ENCODE measurements at places on chromosomes 12 and 14.

DNA sequence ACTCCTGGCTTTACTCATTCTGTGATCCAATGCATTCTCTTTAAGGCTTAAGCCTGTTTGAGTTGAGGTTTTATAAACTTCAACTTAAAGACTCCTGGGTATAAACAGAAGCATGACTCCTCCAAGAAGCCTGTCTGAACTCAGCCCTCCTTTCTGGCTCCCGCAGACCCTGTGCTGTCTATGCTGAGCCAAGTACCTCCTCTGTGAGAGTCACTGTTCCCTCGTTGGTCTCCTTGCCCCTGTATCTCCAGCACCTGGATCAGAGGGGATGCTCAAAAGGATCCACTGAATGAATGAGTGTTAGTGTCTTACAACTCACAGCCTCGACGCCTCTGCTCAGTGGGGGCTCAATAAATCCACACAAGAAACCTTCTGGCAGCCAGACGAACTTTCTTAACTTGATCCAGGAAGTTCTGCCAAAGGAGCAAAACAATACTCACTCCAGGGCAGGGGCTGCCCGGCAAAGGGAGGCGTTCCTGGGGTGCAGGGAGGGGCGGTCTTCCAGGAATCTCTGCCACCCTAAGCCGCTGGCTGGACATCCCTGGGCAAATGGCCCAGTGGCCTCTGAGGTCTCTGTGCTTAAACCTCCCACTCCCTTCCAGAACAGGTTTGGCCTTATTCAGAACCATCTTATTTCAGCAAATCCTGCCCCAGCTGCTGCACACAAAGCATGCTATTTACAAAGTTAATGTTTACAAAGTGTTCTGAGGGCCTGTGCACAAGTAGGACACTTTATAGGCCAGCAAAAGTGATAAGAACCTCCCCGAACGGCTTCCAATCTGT lies 32.9 kb downstream of the MAP1LC3B2 start:
- peak; percentile 55 for DNase-seq

- no peak for DNase-seq
Observed at GRCh38 chr12:31832740-31833729, 104.2 kb upstream of the AMN1 start.

DNA sequence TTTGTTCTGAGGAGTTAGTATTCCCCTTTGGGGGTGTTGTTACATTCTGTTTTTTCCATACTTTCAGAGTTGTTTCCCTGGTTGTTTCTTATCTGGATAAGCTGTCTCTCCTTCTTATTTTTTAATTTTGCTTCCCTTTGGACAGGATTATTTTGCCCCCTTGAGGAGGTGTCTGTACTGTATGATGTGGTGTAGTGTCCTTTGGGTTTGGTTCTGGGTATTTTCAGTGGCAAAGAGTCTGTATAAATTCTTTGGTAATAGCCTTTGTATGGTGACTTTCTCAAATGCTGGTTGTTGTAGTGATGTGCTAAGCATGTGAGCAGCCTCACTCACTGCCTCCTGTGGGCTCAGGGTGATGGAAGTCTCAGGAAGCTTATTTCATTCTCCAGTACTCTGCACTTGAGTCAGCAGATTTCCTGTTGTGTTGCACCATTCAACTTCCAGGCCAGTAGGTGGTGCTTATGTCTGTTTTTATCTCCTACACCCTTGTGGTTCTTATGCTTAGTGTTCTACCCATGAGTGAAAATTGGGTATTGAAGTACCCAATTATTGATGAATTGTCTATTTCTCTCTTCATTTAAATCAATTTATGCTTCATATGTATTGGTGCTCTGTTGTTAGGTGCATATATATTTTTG lies 103.3 kb upstream of the PMCH start:
- DNase-seq = no peak

- no peak for DNase-seq
Observed at GRCh38 chr12:70403826-70404225, 37.7 kb downstream of the KCNMB4 start.

- no peak for DNase-seq
Observed at GRCh38 chr12:43338848-43339526, 213.0 kb downstream of the ADAMTS20 start.

DNA sequence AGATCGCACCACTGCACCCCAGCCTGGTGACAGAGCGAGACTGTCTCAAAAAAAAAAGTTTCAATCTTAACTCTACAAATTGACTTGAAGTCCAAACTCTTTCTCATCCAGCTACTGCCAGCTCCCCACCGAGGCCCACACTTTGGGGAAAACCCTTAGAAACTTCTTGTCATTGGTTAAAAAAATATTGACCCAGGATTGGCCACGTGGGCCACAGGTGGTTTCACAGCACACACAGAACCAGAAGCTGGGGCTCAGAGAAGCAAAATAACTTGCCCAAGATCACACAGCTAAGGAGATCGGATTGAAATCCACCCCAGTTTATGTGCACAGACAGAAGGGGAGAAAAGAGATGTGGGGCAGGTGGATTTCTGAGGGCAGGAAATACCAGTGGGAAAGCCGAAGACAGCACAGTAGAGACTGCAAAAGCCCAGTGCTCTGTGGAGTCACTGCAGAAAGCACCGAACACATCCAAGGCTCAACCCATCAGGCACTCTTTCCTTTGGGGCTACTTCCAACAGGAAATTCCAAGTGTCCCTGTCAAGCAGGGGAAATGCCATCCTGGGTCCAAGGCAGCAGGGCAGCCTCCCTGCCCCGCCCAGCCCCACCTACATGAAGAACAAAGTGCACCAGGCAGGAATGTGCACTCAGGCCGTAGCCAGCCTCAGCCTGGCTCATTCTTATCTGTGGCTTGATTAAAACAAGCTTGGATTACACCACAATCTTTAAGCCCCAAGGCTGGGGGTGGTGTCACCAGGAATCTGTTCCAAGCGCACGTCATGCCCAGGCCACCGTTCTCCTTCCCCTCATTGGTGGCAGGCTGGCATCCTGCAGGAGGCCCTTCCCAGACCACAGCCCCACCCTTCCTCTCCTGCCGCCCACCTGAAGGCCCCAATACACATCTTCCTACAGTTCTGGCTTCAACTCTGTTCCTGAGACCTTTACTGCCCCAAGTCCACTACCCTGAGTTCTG lies 72.5 kb downstream of the ITPK1 start:
- peak; percentile 84 for DNase-seq

DNA sequence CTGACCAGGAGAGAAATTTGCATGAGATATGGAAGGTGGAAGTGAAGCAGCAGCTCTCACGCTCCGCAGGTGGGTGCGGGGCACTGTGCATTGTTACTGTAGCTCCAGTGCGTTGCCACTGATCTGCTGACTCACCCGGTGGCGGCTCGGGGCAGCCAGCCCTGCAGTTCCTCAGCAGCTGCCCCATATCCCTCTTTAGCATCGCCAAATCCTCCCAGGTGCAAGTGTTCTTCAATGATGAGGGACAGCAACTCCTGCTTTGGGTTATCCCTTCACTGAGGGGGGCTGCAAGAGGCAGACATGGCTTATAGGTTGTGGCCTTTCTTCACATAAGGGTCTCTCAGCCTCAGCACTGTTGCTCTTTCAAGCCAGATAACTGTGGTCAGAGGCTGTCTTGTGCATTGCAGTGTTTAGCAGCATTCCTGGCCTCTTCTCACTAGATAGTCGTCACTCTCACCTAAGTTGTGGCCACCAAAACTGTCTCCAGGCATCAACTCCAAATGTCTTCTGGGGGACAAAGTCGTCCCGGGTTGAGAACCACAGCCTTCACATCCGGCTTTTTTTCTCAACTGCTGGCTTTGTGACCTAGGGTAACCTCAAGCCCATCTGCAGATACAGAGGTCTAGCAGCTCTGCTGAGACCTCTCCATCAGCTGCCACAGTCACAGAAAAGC lies 180.8 kb downstream of the EFCAB11 start:
- DNase-seq = peak; percentile 53

DNA sequence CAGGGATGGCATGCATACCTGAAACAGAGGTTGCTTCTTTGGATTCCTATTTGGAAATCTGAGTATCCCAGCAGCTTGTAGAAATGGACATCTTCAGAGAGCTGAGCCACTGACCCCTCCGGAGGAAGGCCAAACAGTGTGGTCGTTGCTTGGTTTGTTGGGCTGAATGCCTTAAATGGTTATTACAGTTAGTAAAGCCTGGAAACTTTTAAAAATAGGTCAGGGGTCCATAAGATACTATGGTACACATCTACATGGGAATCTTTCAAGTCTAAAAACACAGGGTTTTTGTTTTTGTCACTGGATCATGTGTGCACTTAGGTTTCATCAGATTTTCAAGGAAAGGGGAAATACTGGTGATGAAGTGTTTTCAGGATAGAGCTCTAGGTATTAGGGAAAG lies 7.7 kb downstream of the DYRK2 start:
- no peak for DNase-seq

- no peak for DNase-seq
Observed at GRCh38 chr12:45622210-45622937, 107.1 kb upstream of the ARID2 start.

- DNase-seq = no peak
Observed at GRCh38 chr12:108613548-108613947, 15.7 kb upstream of the TMEM119 start.

DNA sequence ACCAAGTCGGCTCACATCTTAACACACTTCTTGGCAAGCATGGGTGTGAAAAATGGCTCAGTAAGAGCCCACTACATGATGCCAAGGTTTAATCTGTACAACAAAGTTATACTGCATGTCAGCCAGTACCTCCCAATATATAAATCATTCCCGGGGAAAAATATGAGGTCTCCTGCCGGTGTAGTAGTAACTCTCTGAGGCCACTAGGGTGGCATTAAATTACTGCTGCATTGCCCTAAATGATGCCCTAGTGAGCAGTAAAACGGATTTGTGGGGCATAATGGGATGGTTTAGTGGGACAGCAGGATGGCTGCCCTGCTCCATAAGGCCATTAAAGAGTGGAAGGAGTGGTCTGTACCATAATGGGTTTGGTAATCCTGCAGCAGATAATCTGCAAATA lies 267.7 kb downstream of the MED13L start:
- DNase-seq = no peak

- no peak for DNase-seq
Observed at GRCh38 chr12:117011988-117012805, 87.0 kb downstream of the TESC start.

DNA sequence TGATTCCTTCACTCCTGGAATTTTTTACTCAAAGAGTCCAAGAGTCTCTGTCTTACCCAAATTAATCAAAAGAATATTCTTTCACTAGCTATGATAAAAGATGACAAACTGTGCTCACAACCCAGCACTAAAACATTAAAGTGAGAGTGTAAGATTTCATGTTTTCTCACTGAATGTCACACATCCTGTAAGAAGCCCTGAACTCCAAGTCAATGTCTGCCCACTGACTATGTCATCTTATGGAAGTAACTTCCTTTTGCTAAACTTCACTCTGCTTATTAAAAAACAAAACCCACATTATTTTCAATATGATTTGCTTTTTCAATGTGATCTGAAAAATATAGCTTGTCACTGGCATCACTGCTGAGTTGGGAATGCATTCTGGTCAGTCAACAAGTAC lies 15.6 kb downstream of the SPRING1 start:
- no peak for DNase-seq

DNA sequence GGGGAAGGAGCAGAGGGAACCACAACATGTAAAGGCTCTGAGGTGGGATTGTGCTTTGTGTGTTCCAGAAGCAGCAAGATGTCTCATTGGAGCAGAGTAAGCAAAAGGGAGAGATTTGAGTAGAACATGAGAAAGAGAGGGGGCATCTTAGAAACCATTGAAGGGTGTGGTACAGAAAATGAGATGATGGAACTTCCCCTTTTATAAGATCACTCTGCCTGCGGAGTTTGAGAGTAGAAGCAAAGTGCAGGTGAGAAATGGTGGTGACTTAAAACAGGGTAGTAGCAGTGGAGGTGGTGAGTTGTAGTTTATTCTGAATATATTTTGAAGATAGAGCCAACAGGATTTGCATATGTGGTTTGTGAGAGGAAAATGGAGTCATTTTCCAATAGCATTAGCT lies 56.0 kb downstream of the FBXO34 start:
- DNase-seq = no peak

- DNase-seq = peak; percentile 80
Observed at GRCh38 chr12:6154730-6155459, 30.4 kb upstream of the VWF start.

DNA sequence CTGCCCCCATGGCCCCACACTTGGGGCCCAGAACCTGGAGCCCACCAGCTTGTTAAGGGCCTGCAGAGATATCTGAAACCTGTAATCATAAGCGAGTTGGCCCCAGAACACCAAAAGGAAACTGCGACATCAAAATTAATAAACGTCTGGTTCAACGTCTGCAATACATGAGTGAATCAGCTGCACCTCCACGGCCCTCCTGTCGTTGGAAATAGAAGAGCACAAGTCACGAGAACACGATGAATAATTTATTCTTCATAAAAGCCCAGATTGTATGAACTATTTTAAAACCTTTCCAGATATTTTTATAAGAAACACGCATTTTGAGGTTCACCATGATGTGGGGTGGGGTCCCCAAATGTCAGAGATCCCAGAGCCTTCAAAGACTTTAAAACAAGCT lies 9.7 kb upstream of the CMKLR1 start:
- no peak for DNase-seq

GRCh38 chr14:31208546-31209424 lies 1.2 kb upstream of the HECTD1 start:
- no peak for DNase-seq

DNA sequence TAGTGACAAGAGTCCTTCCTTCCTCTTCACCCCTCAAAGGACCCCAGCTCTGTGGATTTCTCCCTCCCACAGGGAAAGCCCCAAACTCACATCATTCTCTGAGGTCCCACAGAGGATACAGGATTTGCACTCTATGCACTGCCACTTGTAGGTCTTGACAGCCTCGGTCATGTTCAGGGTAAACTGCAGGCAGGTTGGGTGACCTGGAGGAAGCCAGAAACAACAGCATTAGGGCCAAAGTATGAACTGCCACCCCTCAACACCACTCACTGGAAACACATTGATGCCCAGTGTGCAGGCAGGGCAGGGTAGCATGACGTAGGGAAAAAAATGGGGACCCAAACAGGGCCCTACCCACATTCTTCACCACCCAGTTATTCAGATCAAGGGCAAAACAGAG lies 264.4 kb downstream of the DPF3 start:
- DNase-seq = peak; percentile 8

DNA sequence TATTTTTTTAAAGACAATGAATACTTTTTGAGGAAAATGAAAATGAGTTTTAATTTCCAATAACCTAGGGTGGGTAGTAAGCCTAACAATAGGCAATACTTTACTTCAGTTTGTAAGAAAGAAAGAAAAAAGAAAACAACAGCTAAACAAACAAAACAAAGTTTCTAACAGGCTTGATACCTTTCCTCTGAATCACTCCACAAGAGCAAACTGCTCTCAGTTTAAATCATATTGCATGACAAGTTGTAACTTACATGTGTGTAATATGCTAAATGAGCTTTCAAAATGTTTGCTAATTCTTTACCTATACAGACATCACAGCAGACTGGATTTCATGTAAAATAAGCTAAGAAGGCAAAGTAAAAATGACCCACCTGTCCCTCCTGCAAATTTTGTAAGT lies 6.7 kb upstream of the LMO3 start:
- no peak for DNase-seq

All from left ventricle myocardium superior (tissue), 1 donor.